CD4-positive, alpha-beta memory T cell (primary cell): ENCODE measurements at places on chromosomes 4 and X. TPM values are rescaled to one million over a fixed set of nuclear protein-coding genes. Genes with fewer than 3 reads are reported as not detected.

GRCh38 chrX:46628460-46629371 lies 55.2 kb downstream of the CHST7 start:
- DNase-seq: no peak
- no peak overlapping the region for H3K4me3 ChIP-seq
- H3K36me3 ChIP-seq: no peaks in the 10 kb centered on the region
- no peaks in the 10 kb centered on the region for H3K27me3 ChIP-seq

CD38 gene
- 1.00 TPM for total RNA-seq

CYBB gene
- 8.1 TPM for total RNA-seq

FGF13 gene
- total RNA-seq: not detected

CRMP1 gene
- not detected for total RNA-seq
